CD4-positive, alpha-beta T cell treated with Interleukin-6 at 100 ng/mL for 8 hours (primary cell): ENCODE measurements at places on chromosomes 3 and 15.
A peak's percentile ranks its signal among the peaks of the same experiment; 100 is the strongest.

DNA sequence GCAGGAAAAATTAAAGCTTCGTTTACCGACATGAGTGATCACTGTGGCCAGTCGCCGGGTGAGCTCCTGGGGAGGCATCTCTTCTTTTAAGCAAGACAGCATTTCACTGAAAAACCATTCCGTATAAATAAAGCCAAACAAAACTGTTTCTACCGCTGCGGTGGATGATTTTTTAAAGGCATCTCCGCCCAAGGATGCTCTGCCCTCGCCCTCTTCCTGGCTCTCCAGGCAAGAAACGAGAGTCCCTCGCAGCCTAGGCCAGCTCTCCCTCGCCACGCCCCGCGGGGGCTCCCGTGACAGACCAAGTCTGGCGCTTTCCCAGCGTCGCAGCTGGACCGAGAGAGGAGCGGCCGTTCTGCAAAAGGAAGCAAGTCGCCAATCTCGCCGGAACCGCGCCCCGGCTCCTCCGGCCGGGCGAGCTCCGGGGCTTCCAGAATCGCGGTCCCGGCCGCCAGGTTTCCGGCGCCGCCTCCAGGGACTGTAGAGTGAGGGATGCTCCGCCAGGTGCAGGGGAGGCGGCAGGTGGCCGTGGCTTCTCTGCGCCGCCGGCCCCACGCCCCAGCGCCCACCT is 458 bp downstream of the MCF2L2 start:
- DNase-seq: no peak

DNA sequence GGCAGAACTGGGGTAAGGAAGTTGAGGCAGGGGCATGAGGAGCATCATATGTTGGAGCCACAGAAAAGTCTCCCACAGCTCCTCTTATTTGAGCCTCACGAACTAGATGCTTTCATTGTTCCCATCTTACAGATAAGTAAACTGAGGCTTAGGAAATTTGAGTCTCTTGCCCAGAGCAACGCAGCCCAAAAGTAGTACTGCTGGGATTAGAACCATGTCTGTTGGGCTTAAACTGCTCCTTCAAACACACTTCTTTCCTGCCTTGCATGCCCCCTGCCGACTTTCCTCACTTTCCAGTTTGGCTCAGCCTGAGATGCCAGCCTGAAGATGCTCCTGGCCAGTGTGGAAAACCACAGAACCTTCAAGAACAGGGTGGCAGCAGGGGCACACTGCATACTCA is 43.1 kb upstream of the SLC6A6 start:
- no peak for DNase-seq

- no peak for DNase-seq
Observed at GRCh38 chr15:36977659-36978058, 122.7 kb downstream of the MEIS2 start.

DNA sequence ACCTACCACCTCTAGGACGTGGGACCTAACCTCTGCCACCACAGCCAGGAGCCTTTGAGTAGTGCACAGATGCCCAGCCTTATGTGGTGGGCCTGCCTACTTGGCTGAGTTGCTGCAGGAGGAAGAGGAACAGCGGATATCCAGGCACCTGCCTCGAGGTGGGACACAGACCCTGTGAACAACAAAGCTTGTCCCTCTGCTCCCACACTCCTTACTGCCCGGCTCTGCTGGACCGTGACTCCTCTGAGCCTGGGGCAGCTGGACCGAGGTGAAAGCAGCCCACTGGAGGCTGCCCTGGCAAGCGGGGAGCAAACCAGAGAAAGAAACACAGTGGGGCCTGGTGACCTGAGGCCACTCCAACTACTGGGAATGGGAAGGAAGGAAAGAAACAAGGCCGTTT is 97.8 kb downstream of the SEC22A start:
- DNase-seq: no peak

- DNase-seq: no peak
Observed at GRCh38 chr15:89824607-89824867, 9.9 kb upstream of the ANPEP start.

- DNase-seq: peak; percentile 12
Observed at GRCh38 chr3:98817547-98818041, 54.5 kb downstream of the ST3GAL6 start.

DNA sequence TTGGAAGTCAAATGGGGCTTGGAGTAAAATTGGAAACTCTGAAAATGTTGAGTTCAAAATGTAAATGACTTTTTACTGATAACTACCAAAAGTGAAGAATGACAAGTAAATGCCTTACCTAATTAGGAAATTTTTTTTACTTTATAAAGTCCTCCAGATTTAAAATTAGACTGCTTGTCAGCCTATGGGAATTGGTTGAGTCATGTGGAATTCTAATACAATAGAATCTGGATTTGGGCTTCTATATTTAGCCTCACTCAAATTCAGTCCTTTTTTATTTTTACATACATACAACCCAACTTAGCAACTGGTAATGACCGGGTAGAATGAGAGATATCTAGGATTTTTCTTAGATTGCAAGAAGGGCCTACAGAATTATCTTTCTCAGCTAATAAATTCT is 158.9 kb upstream of the CADPS start:
- no peak for DNase-seq

DNA sequence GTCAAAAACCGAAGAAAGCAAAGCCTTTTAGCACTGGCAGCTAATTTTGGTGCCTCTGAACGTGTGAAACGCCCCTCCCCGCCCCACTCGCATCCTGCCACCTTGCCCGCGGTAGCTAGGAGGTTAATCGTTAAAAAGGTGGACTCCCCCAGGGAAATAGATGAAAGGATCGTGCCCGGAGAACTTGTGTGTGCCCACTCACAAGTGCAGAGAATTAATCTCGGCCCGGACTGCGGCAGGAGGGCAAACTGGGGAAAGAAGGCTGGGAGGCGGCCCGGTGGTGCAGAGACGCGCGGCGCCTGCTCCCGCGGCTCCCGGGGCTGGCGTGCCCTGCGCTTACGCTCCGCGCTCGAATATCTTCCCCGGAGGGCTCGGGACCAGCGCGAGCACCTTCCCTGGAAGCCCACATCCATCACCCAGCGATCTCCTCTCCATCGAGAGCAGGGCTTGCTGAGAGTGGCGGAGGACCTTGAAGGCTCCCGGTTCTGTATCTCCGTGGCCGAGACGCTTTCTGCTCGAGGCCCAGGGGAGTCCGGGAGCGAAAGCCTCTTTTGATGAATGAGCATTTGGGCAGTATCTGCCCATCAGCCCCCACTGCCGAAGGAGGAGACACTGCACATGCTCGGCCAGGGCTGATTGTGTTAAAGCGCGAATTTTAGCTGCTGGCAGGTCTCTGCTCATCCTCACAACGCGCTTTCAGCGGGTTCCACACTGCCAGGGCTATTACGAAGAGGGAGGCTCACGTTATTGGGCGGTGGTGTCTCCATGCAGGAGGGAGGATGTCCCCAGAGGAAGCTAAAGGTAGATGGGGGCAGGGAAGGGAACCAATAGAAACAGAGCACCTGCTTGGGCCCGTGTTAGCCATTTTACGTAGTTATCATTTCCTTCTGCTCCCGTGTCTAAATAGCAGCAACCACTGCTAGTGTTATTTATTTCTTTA is 1.3 kb upstream of the SPTSSB start:
- peak; percentile 3 for DNase-seq

DNA sequence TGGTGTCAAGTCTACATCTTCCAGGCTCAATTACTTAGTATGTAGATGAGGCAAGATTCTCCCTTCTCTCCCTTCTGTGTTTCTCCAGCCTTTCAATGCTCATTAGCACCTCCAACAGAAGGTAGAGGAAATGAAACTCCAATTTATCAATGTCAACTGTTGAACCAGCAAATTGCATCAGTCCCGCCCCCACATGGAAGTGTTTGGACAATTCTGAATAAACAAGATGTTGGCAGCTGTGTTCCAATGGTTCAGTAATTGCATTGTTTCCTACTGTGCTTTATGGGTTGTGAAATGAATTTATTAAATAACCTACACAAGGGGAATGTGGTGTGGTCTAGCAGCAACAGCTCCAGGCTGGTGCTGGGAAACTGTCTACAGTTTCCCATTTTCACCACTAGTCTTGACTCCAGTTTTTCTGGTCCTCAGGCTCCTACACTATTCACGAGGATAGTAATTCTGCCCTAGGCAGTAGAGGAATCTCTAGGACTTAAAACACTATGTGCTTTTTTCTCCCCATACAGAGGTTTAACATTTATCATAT is 91.9 kb downstream of the MB21D2 start:
- no peak for DNase-seq

GRCh38 chr15:88543065-88543776 is 3.3 kb downstream of the DET1 start:
- DNase-seq: no peak

DNA sequence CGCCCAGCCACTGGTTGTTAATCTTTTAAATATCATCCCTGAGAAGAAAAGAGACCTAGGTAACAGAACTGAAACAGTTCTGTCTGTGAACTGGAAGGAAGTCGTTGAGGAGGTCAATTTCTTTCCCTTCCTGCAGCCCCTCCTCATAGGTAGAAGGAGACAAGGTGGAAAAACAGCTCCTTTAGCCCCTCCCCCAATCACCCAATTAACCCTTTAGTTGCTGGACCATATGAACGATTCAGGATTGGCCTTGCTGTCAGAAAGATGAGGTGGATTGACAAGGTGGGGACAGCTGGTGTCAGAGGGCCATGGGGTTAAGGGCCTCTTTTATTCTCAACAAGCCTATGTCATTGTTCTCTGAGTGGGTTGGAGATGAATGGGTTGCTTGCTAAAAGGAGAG is 36.0 kb upstream of the ZNF445 start:
- DNase-seq: no peak

GRCh38 chr15:50800715-50801114 is 35.2 kb upstream of the SPPL2A start:
- DNase-seq: no peak

DNA sequence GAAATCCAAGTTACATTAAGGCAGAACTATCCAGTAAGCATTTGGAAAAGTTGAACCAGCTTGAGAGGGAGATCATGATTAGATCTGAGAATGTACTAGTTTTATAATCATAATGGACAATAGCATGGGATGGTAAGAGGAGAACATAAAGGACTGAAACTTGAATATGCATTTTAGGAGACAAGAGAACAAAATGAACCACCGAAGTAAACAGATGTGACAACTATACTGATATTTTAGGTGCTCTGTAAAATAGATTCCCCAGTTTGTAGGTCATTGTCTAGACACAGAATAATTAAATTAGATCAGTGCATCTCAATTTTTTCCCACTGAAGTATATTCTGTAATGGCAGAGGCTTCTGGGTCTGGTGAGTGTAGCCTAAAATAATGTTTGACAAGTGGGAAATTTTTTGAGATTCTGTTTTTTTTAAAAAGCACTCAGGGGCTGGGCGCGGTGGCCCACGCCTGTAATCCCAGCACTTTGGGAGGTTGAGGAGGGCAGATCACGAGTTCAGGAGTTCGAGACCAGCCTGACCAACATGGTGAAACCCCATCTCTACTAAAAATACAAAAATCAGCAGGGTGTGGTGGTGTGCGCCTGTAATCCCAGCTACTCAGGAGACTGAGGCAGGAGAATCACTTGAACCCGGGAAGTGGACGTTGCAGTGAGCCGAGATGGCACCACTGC is 16.3 kb downstream of the ECT2 start:
- DNase-seq: no peak

GRCh38 chr3:150409512-150410310 is 1.6 kb downstream of the TSC22D2 start:
- peak; percentile 50 for DNase-seq

- no peak for DNase-seq
Observed at GRCh38 chr3:86562090-86562489, 428.9 kb downstream of the VGLL3 start.

DNA sequence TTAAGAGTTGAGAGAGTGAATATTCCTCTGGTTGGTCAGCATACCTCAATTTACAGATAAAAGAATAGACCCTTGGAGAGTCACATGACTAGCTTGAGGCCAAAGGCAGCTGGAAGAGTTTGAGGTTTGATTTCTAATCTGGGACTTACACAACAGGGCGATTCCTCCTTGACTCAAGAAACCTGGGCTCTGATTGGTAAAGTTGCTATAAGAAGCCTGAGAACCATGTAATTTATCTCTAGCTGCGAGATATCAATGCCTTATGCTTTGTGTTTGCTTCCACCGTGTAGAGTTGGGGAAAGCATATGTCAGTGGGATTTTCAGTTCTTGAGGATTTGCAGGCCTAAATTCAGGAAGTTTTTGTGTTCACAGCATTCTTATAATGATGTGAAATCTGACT is 206.0 kb downstream of the KLHL25 start:
- DNase-seq: no peak

- DNase-seq: no peak
Observed at GRCh38 chr3:173287361-173287760, 110.2 kb upstream of the NLGN1 start.

- no peak for DNase-seq
Observed at GRCh38 chr15:38682861-38683260, 118.2 kb upstream of the RASGRP1 start.

GRCh38 chr15:85414037-85414436 is 33.6 kb downstream of the AKAP13 start:
- DNase-seq: no peak

- DNase-seq: no peak
Observed at GRCh38 chr3:29178809-29179793, 101.8 kb upstream of the RBMS3 start.

DNA sequence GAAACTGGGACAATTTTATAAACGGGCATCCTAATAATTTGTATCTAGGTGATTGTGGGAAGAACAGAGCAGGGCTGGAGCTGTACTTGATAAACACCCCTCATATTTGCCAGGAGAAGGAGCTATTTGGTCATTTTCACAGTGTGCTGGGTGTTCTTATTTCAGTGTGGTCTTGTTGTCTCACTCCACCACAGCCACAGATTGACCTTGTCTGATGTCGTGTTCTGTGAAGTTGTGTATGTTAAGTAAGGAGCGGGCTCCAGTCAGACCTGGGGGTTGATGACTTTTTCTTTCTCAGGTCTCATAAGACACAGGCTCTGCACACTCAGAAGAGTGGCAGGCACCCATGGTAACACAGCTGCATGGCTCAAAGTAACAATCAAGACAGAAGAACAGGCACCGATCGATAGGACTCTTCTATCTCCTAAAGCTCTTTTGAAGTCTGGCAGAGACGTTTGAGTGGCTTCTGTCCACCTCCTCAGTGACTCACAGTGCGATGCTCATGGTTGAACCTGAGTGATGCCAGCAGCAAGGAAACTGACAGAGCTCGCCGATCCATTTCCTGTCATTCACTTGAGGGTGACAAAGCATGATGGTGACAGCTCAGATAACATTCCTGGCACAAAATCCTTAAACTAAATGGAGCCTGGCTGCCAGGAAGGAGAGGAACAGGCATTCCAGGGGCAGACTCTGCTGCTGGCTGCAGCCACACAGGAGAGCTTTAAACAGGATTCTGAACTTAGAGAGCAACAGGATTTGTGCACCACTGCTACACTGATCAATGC is 20.8 kb downstream of the DPH3 start:
- no peak for DNase-seq
